ENCODE measurements at places on chromosomes 6 and 20.
A peak's percentile ranks its signal among the peaks of the same experiment; 100 is the strongest.

DNA sequence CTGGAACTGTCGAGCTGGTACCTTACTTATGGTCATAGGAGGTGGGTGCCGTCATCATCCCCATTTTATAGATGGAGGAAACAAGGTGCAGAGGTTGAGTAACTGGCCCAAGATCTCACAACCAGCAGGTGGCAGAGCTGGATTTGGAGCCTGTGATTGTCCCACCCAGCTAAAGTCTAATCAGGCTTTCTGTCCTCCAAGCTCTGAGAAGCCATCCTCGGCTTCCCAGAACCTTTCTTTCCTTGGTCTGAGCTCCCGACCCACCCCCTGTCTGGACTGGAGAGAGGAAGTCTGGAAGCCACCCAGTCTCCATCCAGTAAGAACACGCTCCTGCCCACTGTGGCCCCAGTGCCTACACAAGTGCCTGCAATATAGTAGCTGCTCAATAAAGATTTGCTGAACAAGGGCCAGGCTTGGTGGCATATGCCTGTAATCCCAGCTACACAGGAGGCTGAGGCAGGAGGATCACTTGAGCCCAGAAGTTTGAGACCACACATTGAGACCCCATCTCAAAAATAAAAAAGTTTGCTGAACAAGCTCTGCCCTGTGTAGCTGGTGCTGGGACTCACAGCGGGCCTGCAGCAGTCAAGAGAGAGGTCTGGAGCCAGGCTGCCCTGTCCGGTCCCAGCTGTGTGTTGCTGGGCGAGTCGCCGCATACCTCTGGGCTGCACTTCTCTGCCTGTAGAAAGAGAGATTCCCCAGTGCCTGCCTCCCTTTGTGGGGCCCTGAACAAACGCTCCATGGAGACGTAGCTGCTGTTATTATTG is 32.5 kb upstream of the DLGAP4 start:
- DNase-seq: no peak

DNA sequence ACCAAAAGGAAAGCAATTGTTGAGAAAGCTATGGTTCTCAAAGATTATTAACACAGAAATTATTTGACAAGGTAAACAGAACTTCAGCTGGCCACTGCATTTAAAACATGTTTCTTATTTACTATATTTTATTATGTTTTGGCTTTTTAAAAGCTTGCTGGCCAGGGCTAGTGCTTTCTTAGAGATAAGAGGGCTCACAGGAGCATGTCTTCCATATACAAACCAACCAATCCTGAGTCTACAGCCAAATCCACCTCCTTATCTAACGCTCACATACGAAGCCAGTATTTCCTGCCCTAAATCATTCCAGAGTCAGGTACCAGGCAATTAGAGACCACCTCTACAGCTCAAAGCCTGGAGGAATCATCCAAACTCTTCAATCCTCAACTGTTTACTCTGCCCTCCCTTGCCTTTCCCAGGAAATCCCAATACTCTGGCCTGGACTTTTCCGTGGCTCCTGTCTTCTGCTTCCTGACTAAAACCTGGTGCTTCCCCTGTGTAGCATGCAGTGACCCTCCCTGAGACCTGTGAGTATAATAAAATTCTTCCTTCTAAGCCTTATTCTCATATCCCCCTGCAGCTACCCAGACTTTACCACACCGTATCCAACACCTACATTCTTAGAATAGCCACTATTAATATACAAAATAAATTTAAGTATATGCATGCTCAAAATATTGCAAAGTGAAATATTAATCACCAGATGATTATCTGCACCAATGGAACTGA is 33.2 kb downstream of the RANBP9 start:
- DNase-seq: no peak

GRCh38 chr6:17584241-17584803 is 15.8 kb upstream of the FAM8A1 start:
- no peak for DNase-seq

DNA sequence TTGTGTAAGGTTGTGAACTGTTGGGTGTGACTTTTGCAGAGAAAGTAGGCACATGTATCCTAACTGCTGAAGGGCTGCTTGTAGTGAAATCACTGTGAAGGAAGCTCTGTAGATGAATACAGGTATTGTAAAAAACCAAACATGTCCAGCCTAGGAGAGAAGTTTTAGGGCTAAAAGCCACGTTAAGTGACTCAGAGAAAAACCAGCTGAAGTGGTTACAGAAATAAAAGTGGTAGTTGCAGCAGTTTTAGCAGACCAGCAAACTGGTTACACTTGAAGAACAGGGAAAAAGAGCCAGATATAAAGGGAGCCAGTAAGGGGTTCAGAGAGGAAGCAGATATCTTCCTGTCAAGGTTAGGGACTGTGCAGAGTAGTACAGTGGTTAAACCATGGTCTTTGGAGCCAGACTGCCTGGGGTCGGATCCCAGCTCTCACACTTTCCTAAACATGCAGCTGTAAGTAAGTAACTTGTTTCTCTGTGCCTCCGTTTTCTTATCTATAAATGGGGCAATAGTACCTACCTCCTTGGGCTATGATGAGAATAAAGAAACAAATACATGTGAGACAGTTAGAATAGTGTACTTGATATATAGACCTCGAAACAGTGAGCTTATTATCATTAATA is 33.8 kb upstream of the RNF8 start:
- no peak for DNase-seq

GRCh38 chr6:156279261-156279969 is 497.8 kb upstream of the ARID1B start:
- no peak for DNase-seq

GRCh38 chr6:129936329-129937165 is 75.4 kb upstream of the TMEM244 start:
- DNase-seq: peak; percentile 32

All from stimulated activated CD4-positive, alpha-beta T cell treated with anti-CD3 and anti-CD28 coated beads, Interleukin-12 subunit alpha, Interleukin-12 subunit beta, amount 100 ng/mL, for 24 hours (primary cell).